ENCODE measurements at places on chromosomes 1 and 21.

- no peak for DNase-seq
Observed at GRCh38 chr1:167465018-167465417, 53.3 kb downstream of the CD247 start.

GRCh38 chr1:222583079-222583478, 6.7 kb downstream of the TAF1A start:
- no peak for DNase-seq

- no peak for DNase-seq
Observed at GRCh38 chr1:204495078-204495753, 611 bp upstream of the PIK3C2B start.

- DNase-seq, result no peak
Observed at GRCh38 chr1:20099533-20099932, 19.8 kb downstream of the PLA2G2D start.

DNA sequence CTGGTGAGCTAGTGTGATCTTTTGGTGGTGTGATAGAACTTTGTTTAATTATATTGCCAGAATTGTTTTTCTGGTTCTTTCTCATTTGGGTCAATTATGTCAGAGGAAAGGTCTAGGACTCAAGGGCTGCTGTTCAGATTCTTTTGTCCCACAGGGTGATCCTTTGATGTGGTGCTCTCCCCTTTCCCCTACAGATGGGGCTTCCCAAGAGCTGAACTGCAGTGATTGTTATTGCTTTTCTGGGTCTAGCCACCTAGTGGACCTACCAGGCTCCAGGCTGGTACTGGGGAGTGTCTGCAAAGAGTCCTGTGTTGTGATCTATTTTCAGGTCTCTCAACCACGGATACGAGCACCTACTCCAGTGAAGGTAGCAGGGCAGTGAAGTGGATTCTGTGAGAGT, 25.9 kb upstream of the CD84 start:
- no peak for DNase-seq

GRCh38 chr21:33169359-33169758, 60.4 kb upstream of the IFNAR2 start:
- no peak for DNase-seq

GRCh38 chr1:54287176-54287650, 87.2 kb downstream of the MRPL37 start:
- peak; percentile 38 for DNase-seq

DNA sequence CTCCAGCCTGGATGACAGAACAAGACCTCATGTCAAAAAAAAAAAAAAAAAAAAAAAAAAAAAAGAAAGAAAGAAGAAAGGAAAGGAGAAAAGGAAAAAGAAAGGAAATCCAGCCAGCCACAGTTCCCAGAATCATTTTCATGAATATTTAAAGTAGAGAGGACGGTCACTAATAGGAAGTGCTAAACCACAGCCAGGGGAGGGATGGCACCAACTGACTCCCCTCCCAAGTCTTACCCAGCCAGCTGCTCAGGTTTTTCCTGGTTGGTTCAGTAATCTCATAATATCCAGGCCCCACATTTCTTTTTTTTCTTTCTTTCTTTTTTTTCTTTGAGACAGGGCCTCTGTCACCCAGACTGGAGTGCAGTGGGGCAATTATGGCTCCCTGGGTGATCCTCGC, 63.9 kb upstream of the AK4 start:
- DNase-seq, result no peak

DNA sequence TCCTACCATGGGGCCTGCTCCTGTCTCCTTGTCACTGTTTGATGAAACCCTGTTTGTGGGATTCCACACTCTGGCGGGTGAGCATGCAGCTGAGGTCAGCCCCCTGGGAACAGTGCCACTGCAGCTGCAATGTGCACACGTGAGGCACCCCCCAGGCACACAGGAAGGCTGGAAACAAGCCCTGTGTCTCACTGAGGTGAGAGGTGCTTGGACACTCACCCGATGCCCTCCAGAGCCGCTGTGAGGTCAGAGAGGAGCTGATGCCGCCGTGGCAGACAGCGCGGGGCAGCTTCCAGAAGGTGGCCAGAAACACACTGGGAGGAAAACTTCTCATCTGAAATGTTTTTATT, 49.7 kb downstream of the SLX9 start:
- no peak for DNase-seq

DNA sequence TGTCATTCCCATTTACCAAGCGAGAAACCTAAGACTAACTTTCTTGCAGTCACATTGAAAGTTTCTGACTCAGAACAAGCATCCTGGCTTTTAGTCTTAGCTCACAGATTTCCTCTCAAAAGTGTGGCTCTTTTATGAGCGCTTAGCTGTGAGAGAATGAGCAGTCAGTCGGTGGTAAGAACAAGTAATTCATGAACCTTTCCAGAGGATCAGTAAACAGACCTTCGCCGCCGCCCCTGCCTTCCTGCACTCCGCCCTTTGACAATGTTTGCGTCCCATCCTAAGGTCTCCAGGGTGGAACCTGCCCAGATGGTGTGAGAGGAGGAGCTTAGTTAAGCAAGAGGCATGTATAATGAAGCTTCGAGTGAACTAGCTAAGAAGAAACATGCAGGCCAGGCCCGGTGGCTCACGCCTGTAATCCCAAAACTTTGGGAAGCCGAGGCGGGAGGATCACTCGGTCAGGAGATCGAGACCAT, 142.4 kb downstream of the GLUL start:
- DNase-seq, result no peak

DNA sequence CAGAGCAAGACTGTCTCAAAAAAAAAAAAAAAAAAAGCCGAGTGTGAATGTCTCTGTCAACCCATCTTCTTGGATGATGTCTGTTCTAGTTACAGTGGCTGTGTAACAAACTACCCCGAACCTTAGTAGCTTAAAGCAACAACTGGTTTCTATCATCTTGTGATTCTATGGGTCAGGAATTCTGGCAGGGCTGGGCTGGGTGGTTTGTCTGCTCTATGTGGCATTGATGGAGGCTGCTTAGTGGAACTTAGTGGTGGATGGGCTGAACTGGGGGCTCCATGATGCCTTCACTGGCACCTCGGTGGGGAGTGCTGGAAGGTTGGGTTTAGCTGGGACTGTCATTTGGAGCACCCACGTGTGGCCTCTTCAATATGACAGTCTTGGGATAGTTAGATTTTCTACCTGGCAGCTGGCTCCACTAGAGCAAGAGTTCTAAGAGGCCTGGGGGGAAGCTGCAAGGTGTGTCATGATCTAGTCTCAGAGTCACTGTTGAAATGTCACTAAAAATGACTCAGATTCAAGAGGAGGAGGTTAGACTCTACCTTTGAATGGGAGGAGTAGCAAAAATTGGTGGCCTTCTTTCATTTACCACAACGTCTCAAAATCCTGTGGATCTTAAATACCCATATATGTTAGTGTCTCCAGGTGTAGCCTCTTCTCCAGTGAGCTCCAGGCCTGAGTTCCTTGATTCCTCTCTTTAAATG, 18.6 kb downstream of the ACOT11 start:
- no peak for DNase-seq

GRCh38 chr1:248923352-248924338, 17.6 kb downstream of the PGBD2 start:
- DNase-seq, result no peak

DNA sequence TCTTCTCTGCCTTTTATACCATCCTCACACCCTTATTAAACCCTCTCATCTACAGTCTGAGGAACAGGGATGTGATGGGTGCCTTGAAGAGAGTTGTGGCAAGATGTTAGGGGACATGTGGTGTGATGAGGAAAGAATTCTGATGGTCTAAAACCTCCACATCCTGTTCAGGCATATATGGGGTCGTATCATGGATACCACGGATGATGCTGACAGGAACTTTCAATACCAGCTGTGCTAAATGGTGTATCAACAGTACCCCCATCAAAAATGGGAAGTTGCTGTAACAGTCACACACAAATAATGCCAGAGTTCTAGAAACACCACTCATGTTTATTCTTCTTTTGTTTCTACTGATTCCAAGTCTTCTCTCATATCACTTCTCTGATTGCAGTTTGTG, 12.9 kb downstream of the OR2T6 start:
- no peak for DNase-seq

- DNase-seq, result no peak
Observed at GRCh38 chr1:247118946-247119446, 14.8 kb upstream of the ZNF669 start.

GRCh38 chr21:41801321-41802197, 34.7 kb upstream of the RIPK4 start:
- DNase-seq, result no peak

GRCh38 chr1:65170511-65171142, 22.6 kb downstream of the AK4 start:
- DNase-seq, result peak; percentile 14

GRCh38 chr1:77540501-77541161, 141.8 kb downstream of the ZZZ3 start:
- DNase-seq, result no peak

DNA sequence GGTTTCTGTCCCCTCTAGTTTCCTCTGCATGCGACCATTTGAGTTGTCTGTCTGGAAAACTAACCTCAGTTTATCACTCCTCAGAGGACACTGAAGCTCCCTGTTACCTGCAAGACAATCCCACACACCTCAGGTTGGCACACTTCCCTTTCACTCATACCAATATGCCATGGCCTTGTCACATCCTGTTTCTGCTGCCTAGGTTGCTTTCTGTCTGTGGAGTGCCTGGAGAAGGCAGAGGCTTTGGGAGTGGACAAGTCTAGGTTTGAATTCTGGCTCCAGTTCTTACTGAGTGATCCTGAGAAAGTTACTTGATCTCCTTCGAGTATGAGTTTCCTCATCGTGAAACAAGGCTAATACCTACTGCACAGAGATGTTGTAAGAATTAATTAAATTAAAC, 171.5 kb upstream of the CACYBP start:
- no peak for DNase-seq

- DNase-seq, result no peak
Observed at GRCh38 chr1:85240174-85240601, 19.3 kb downstream of the C1orf52 start.

GRCh38 chr1:244836584-244836983, 1.1 kb downstream of the COX20 start:
- DNase-seq, result no peak

DNA sequence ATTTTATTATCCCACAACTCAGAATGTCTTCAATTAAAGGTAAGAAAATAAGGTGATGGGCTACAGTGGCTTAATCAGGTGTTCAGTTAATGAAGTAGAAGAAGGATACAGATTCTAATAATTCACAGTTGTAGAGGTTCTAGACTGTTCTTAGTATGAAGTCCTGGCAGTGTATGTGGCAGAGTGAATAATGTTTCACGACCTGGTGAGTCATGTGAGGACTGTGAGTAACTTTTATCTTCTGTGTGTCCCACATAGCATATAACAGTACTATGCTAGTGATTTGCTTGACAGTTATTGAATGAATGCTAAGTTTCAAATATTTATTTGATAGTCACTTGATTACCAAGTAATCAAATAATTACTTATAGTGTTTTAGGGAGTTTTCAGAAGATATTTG, 20.0 kb downstream of the SLC16A4 start:
- peak; percentile 16 for DNase-seq

GRCh38 chr1:2523891-2524609, 2.3 kb downstream of the PANK4 start:
- no peak for DNase-seq

DNA sequence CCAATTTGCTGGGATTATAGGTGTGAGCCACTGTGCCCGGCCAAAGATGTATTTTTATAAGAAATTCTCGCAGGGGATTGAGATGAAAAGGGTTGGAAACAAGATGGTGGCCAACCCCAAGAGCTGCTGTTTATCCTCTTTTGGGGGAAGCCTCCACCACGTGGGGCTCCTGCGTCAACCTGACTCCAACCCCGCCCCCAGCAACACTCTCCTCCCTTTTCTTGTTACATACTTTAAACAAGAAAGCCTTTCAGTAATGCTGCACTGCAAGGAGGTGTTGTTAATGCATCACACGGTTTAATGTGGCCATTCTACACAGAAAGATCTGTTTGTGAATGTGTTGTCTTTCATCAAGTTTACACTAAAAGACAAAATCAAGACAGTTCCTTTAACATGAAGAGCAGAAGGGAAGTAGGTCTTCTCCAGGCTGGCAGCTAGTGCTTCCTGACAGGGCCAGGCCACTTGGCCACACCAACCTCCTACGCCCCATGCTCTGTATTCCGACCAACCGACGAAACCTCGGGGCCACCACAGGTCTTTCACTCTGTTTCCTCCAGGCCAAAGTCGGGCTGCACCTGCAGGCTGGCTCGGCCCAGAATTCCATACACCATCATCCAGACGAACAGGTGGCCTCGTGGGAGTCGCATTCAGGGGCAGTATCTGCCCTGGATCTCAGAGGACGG, 25.9 kb downstream of the C2CD2 start:
- DNase-seq, result no peak

DNA sequence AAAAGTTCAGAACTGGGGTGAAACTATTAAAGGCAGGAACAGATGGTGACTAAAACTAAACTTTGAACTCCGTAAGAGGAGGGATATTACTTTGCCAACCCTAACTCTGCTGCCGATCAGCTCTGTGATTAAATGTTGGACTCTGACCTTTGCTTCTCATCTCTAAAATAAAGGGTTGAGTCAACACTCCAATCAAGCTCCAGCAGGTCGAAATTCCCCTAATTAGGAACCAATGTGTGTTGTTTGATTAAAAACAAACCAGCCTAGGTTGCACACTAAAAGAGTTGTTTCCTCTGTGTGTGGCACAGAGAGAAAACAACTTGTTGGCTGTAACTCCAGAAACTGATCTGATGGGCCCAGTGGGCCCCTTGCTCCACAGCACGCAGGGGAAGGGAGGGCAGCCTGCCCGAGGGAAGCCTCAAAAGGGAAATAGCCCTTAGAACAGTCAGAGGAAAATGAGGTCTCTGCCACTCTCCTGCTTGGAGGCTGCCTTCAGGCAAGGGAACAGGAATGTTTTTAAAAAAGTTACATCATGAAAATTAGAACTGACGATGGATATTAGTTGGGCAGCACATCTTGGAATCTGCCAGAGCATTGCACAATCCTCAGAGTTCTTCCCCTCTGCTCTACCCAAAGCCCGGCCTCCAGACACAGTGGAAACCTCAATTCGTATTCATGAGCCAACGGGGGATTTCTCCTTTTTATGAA, 69.3 kb downstream of the KCTD3 start:
- peak; percentile 36 for DNase-seq

DNA sequence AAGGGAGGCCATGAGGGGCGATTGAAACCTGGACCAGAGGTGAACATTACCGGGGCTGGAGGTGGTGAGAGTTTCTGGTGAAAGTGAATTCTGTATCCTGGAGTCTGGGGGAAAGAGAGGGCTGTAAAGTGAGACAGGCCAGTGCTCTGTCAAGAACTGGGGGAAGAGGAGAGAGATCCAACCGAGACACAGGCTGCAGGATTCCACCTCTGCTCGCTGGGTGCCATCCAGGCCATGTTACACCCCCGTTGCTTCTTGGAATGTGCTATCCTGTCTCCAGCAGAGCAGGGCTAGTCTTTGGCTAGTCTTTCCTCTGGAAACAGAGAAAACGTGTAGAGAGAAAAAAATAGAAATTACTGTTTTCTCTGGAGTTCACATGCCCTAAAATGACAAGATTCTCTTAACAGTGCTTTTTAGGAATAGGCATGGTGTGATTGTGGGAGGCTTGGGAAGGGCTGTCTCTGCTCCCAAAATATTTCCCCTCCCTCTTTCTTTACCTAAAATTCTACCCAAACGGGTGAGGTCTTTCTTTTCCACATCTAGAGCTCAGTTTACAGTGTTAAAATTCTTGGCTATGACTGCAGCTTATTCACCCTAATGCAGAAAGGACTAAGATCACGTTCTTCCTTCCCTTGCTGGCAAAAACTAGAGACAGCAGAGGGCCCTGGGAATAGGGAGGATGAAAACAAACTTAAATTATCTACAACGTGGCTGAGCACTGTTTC, 16.5 kb upstream of the OVAAL start:
- no peak for DNase-seq

- no peak for DNase-seq
Observed at GRCh38 chr1:165419839-165420238, 25.1 kb downstream of the RXRG start.

GRCh38 chr1:82226186-82226505, 425.4 kb downstream of the ADGRL2 start:
- no peak for DNase-seq
